ENCODE measurements at places on chromosomes 1 and 21.
A peak's percentile ranks its signal among the peaks of the same experiment; 100 is the strongest.

DNA sequence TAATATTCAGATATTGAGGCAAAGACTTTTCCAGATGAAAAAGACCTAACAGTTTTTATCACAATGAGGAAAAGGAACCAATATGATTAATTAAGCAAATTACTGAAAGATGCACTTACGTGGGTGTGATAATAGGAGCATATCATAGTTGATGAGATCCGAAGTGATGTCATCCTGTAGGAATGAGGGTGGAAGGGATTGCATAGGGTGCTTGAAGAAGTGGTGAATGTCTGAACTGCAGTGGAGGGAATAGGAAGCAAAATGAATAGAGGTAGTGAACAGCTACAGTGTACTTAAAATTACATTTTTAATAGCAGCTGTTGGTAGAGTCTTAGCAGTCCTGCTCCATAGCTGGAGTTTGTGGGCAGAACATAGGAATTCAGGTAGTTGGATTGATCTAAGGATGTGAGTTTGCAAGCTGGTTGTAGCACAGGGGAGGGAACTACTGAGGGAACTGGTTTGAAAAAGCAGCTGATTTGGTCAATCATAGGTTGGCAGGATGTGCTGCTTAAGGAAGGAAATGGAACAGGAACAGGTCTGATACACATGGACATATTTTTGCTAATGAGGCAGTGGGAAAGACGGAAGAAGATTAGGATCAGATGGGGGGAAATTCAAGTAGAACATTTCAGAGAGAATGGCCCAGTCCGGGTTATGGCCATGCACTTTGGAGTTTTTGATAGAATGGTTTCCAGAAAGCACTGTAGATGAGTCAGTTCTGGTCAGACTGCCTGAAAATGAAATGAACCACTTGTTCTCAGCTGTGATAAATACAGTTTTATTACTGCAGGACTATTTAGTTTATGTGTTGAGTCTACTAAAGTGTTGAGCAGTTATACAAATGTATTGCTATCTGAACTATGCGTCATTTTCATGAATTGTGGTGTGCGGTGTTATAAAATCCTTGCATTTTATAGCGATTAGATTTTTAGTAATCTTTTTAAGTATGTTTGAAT, 155.8 kb downstream of the RYR2 start:
- no peak for DNase-seq

- DNase-seq: no peak
Observed at GRCh38 chr1:64921771-64922170, 44.6 kb downstream of the JAK1 start.

DNA sequence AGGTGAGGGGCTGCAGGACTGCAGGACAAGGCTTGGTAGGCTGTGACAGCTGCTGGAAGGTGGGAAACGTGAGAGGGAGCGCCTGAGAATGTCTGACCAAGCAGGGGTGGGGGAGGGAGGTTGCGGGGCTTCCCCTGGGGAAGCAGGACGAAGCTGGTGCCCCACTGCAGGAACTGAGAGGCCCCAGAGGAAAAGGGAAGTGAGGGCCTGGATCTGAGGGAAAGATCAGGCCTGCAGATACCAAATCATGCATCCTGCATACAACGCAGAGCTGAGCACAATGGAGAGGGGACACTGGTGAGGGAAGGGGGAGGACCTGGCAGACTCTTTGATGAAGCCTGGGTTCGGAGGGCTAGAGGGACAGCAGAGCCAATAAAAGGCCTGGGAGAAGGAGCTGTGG, 65.7 kb upstream of the BACE2 start:
- DNase-seq: no peak

DNA sequence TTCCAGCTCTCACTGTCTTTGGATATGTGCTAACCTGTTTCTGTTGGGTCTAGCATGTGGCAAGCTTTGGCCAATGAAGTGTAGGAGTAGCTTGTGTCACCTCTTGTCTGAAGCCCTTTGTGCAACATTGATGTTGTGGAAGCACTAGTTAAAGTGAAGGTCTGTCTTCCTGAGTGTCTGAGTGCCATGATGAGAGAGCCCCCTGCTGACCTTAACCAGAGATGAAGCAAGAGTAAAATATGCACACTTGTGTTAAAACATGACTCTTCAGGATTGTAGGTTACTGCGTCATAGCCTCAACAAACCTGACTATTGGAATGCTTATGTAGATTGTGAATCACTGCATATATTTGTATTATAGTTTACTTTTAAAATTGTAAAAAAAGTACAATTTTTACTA, 103.7 kb downstream of the NCAM2 start:
- DNase-seq: no peak

DNA sequence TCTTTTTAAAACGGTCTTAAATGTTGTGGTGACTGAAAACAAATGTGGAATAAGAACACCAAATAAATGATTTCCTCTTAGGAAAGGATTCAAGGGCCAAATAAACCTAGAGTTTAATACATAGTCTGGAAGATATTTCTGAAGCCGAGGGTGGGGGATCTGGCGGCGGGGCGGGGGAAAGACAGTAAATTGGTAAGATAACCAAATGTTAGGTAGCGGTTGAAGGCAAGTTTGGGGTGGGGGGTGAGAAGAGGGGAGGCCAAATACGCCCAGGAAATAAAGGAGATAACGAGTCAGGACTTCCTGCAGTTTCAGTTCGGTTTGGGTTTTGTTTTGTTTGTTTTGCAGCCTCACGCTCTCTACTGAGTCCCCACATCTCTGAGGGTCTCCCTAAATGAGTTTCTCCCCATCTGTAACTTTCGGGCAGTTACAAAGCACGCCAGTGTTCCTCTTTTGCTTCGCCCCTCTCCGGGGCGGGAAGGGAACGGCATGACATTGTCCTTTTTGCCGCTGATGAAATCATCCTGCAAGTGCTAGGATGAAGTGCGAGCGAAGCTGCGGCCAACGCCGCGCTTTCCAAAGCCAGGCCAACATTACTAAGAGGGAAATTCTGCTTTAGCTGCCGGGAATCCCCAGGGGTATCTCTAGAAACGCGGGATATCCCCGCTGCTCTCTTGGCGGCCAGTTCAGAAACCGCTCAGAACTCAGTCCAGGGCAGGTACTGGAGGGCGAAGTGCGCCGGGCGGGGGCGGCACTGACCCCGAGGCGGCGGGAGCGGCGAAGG, 844 bp downstream of the NIBAN1 start:
- no peak for DNase-seq

DNA sequence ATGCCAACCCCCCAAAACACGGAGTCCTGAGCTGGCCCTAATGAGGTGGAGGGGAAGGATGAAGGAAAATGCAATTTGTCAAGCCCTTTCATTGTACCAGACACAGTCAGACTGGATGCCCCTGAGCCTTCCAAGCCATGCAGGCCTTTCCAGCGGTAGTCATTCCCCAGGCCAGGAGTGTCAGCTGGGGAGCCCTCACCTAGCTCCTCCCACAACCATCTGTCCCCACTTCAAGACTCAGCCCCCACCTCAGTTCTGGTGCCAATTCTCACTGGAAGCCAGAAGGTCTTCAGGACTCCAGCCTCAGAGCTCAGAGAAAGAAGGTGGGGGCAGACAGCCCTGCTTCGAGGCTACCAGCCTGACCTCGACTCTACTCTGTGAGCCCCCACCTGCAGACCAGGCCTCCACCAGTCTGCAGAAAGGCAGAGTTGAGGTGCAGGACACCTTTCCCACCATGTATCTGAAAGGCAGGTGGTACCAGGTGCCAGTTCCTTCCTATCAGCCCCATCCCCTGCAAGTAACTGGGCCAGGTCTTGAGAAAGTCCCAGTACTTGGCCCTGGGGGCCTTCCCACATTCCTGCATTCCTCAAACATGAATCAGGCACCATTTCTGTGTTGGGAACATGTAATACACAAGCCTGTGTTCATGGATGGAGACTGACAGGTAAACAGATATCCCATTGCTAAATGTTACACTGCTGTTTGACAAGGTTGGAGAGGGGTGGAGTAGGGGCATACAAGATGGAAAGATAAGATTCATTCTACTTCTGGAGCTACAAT, 180.6 kb upstream of the EDN2 start:
- DNase-seq: no peak

GRCh38 chr1:202283379-202283844, 58.3 kb downstream of the UBE2T start:
- DNase-seq: no peak

DNA sequence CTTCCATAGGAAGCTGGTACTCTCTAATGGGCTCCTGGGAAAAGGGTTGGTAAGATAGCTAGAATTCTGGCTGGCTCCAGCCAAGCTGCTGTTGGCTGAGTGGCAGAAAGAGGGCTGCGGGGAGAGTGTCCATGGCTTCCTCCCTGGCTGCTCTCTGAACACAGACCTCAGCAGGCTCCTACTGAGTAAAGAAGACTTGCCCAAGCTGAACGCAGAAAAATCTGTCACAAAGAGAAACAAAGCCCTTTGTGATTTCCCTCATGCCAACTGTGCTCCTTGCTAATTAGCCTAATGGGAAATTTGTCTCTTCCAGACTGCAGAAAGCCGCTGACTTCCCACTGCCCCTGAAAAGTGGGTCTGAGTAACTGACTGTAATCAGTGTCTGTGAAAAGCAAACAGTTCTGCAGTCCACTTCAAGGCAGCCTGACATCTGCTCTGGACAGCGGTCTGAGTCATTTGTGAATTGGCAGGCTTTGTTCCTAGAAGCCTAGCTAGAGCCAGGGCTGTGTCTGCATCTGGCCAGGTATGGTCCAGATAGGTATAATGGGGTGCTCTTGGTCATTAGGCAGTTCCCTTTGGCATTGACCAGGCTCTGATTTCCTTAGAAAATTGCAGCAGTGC, 282.8 kb downstream of the ZNF648 start:
- DNase-seq: no peak

- no peak for DNase-seq
Observed at GRCh38 chr21:41054018-41054578, 113.9 kb upstream of the BACE2 start.

- DNase-seq: no peak
Observed at GRCh38 chr1:244207042-244207934, 156.2 kb downstream of the ZBTB18 start.

- no peak for DNase-seq
Observed at GRCh38 chr1:2204415-2205190, 10.0 kb upstream of the FAAP20 start.

DNA sequence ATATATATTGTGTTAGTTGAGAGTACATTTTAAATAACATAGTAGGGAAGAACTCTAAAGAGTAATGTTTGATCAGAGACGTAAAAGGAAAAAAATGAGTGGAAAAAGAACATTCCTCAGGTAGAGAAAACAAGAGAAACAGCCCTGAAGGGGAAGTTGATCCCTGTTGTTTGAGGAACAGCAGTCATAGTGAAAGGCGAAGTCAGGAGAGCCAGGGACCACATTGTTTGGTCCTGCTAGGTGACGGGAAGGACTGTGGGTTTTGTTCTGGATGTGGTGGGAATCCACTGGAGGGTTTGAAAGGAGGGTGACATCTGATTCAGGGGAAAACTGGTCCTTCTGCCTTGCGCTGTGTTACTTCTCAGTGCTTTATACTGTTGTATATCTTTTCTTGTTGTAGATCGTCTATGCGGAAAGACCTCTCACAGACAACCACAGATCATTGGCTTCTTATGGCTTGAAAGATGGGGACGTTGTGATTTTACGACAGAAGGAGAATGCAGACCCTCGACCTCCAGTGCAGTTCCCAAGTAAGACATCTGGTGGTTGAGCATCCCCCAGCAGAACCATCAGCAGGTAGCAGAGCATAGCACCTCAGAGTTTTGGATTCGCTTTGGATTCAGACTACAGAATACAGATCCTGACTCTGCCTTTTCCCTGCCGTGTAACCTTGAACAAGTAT, 9.2 kb downstream of the DDI2 start:
- no peak for DNase-seq

DNA sequence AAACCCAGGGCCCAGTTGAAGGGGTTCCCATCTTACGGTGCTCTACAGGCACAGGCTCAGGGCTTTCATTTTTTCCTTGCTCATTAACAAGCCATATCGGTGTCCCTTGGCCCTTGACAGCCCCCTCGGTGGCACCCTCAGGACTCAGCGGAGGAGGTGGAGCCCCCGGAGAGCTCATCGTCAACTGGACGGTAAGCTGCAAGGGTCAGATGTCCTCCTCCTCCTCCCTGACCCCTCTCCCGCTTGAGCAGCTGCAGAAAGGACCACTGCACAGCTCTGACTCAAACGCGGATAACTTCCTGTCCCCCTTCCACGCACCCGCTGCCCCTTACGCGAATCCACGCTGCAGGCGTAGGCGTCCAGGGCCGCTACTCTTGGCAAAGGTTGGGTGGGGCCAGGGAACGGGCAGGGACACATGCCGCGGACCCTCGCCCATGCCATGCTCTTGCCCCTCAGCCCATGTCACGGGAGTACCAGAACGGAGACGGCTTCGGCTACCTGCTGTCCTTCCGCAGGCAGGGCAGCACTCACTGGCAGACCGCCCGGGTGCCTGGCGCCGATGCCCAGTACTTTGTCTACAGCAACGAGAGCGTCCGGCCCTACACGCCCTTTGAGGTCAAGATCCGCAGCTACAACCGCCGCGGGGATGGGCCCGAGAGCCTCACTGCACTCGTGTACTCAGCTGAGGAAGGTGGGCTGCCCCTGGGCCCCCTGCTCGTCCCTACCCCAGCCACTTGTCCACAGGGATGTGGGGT, 14.7 kb downstream of the TMEM81 start:
- peak; percentile 43 for DNase-seq

DNA sequence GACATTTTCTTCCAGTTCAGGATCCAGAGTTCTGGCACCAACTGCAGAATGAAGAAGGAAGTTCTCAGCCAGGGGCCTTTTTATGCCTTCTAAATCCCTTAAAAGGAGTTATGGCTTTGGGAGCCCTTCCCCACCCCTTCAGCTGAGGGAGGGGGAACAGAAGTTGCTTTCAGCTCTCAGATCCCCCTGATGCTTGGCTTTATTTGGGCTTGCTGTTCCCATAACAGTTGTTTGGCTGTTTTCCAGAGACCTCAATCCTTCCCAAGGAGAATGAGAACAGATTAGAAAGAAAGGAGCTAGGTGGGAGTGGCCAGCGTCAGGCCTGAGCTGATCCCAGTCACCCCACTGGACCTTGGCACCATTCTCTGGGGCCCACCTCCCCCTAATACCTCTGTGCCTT, at the start of gene RPE65:
RPE65 (minus strand) TSS at position 54 of the 400 bp plus-strand sequence; CDS start at position 5, 49 bp downstream.
- no peak for DNase-seq

DNA sequence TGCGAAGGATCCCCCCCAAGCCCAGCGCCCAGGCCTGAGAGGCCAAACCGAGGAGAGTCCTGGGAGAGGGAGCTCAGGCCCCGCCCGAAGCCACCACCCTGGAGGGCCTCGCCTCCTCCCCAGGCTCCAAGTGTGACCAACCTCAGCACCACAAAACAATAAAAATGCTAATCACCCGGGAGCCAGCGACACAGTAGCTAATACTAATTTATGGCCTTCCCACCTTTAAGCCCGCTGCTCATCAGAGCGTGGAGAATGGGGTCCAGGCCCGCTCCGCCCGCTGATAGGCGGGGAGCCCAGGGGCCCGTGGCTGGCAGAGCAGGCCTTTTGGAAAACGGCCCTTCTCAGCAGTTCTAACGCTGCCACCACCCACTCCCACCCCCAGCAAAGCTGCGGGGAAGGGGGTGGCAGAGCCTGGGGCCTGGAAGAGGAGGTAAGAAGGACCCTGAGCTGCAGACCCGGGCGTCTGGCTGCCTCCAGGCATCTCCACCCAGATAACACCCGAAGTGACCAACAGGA, 20.4 kb upstream of the TAS1R2 start:
- no peak for DNase-seq

DNA sequence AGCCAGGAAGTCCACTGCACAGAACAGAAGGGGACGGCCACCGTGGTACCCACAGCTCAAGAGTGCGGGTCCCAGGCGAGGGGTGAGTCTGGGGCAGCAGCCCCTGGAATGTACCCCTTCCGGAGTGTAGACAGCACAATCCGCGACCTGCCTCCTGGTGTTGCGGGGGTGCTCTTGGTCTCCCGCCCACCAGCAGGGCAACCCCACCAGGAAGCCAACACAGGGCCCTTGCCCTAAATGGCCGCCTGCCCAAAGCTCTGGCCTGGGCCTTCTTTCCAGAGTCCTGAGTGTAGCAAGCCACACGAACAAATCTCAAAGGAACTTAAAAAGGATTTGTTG, 1.1 kb upstream of the SLC19A1 start:
- DNase-seq: no peak

All from Peyer's patch (tissue), 4 donors.